ENCODE measurements at places on chromosomes 4 and X. TPM values are rescaled to one million over a fixed set of nuclear protein-coding genes. Genes with fewer than 3 reads are reported as not detected.

DNA sequence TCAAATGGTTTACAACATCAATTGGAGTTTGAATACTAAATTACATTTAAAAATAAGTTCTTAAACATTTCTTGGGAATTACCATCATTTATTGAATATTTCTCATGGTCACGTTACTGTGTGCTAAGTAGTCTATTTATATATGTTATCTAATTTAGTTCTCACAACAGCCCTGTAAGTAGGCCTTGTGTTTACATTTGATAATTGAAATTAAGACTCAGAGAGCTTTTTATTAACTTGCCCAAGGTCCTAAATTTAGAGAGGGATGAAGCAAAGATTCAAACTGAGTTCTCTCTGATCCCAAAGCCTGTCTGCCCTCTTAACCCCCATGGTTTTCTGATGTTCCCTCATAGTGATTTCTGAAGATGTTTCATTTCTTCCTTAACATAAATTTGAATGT, 103.7 kb downstream of the CEP135 start:
- no peak for DNase-seq

Gene LPAR4
- not detected for total RNA-seq

Gene IL2
- total RNA-seq: 4.7 TPM

- DNase-seq: no peak
Measured at GRCh38 chr4:47718696-47719095, 119.2 kb downstream of the CORIN start.

DNA sequence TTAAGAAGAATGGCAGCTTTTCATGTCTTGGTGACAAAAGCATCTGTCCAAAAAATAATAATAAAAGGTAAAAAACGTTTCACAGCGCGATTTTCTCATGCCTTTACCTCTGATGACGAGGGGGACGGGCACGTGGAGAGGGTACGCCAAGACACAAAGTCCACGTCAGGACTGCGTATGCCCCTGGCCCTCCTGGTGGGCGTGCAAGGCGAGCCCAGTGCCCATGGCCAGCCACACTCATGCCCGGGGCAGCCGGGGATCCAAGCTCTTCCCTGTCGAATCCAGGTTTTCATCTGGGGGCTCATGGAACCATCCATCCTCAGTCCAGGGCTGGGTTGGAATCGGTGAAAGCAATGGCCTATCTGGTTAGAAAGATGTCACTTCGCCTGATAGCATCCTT, 176.6 kb downstream of the AFAP1 start:
- DNase-seq: no peak

Gene NPY2R
- total RNA-seq: not detected

DNA sequence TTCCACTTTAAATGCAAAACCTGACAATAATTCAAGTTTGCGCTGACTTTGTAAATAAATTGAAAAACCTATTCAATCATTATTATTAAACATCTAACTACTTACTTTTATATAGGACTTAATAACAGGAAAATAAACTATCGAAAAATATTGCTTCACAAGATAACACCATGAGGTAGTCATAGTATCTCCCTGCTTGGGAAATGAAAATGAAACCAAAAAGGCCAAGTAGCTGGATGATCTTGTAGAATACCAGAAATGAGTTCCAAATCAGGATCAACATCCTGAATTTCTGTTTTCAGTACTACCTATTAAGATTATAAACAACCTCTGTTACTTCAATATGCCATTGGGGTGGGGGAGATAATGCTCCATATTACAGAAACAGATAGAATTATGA, 58.9 kb downstream of the CHIC2 start:
- DNase-seq: no peak

DNA sequence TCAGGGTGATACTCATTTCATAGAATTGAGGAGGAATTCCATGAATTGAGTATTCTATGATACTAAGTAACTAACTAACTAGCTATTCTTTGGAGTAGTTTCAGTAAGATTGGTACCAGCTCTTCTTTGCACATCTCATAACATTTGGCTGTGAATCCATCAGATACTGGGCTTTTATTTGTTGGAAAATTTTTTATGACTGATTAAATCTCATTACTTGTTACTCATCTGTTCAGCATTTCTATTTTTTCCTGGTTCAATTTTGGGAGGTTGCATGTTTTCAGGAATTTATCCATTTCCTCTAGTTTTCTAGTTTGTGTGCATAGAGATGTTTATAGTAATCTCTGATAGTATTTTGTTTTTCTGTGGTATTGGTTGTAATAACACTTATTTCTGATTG, 70.8 kb upstream of the FREM3 start:
- no peak for DNase-seq

DNA sequence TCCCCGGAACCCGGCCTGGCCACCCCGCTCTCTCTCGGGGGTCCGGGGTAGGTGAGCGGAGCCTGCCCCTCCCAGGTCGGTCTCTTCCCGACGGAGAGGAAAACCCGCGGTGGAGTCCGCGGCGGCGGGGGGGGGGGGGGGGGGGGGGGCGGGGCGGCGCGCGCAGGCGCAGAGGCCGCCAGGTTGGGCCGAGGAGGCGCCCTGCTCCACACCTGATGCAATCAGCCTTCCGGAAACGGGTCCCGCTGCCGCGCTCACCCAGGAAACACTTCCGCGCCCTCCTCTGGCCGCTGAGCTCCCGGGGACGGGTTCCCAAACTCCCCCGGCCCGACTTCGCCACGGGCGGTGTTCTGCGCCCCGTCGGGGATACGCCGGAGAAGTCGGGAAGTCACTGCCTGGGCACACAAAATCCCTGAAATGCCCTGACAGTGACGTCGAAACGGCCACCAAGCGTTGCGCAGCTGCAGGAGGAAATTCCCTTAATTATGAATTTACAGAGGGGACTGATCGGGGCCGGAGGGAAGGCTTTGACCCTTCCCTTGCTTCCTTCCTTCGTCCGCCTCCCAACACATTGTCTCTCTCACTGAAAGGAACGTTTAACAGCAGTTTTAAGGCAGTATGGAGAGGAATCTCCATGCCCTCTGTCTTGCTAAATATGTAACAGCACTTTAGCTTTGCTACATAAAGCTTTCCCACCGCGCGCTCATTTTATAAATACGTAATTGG, 2.1 kb upstream of the APBB2 start:
- peak; percentile 58 for DNase-seq

- no peak for DNase-seq
Measured at GRCh38 chr4:89245459-89245858, 62.1 kb downstream of the GPRIN3 start.

DNA sequence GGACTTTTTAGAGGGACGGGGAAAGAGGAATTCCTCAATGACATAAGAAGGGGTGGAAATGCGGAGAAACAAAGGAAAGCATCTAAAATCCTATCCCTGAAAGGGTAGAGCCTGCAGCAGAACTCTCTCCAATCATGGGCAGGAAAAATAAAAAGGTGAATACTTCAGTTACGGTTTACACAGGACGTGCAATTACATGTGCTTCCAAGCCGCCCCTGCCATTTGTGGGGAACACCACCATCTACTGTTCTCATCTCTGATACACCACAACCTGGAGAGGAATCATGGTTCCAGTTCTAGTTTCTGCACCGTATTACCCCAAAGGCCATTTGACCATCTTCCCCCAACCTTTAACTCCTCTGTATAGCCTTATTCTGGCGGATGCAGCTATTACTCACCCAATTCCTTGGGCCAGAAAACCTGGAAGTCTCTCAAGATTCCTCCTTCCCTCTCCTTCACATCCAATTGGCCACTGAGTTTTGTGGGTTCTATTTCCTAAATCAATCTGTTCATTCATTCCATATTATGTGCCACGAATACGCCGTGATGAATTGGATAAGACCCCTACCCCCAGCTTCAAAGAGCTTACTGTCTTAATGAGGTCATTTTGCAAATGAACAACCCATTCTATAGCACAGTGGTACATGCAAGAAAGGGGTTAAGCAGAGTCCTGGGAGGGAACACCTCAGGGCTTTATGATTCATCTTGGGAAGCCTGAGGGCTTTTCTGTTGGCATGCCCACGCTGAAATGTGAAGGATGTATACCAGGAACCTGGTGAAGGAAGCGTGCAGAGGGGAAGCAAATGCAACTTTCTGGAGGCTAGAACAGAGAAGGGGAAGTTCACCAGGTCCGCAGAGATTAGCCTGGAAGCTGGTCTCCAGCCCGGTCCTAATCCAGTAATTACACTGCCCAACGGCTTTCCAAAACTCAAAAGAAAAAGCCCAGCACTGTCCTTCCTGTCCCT, 1.4 kb upstream of the MSL3 start:
- no peak for DNase-seq

DNA sequence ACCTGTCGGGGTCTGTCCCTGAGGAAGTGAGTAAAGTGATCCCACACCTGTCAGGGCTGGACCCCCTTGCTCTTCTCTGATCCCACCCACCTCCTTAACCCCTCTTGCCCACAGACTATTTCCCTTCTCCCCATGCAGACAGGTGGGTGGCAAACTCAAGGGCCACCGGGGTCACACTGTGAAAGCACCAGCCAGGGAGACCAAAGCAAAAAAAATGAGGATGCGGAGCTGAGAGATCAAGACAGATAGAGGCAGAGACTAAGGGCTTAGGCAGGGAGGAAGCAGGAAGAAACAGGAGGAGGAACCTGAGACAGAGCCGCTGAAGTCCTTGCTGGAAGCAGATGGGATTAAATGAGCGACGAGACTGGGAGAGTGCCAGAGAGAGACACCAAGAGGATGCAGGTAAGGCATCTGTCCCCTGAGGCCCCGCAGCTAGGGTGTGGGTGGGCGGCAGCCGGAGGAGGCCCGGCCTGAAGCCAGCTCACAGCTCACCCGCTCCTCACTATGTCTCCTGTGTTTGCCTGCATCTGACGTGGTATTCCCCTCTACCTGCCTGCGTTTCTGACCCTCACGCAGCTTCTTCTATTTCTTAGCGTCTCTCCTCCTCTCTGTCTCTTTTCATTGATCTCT, 7.2 kb downstream of the TIMM17B start:
- DNase-seq: no peak

Gene IL3RA
- total RNA-seq: 0.49 TPM

- no peak for DNase-seq
Measured at GRCh38 chr4:73721909-73722308, 18.5 kb upstream of the CXCL8 start.

DNA sequence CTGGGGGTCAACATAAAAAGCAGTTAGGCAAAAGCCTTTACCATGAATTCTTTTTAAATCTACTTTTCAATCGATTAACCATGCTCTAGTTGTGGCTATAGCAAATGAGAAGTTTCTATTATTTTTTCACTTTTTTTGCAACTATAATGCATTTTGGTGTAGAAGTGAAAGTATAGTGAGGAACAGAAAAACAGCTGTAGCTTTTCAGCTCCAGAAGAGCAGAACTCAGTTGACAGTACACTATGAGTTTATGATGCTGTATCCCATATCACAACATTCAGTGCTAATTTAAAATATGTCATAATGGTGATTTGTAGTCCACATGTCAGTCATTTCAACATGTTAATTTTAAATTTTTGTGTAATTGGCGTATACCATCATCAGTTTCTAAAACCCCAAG, 8.7 kb upstream of the MUC7 start:
- DNase-seq: no peak

DNA sequence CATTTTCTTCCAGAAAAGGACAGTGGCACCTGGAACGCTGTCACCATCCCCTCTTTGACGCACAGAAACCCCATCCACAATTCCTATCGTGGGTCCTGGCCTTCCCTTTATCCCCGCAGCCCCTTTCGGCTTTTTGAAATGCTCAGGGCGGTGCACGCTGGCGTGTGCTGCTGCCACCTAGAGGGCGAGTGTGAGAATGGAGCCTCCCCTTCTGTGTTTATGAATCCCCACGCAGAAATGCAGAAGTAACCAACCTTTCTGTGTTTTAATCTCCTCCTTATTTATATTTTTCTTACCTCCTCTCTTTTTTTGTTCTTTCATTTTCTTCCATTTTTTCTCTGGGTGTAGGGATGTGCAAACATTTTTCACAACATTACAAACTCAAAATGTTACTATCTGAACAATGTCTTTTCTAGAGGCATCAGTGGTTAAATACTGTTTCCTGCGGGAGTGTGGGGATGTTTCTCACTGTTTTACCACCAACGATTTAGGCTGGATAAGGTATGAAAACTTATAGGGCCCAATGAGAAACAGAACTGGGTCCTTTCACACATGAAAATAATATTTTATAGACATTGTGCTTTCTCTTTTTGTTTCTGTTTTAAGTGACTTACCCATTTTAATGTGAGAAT, 50.0 kb downstream of the TMA16 start:
- DNase-seq: peak; percentile 58

Measured in CD4-positive, alpha-beta T cell (primary cell).